ENCODE measurements at places on chromosomes 16 and 17.

DNA sequence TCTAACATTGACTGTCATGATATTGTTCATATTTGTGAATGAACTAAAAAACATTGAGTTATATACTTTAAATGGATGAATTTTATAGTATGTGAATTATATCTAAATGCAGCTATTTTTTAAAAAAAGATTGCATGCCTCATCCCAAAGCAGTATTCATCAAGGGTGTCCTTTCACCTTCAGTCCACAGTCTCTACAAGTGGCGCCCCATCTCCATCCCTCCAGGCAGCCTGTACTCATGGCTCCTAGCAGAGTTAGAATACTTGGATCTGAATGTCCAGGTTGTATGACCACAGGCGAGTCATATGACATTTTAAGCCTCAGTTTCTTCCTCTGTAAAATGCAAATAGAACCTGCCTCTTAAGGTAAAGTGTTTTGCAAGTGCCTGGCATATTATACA is 69.8 kb downstream of the TMEM100 start:
- no peak for DNase-seq

DNA sequence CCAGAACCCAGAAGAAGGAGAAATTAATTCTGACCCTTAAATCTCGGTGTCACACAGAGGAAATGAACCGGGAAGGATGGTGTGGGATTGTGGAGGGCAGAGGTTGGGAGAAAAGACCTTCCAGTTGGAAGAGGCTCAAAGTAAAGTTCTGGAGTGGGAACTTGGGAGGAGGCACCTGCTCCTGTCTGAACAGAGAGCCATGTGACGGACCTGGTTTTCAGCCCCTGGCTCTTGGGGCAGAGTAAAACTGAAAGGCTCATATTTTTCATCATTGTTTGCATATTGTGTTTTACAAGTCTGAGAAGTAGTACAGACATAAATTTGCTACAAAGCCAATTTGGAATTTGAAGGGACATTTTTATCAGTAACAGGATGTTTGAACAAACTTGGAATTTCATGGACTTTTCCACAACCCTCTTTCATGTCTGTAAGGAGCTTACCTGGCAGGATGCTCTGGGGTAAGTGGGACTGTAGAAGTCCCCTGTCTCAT is 24.4 kb upstream of the SEC14L1 start:
- no peak for DNase-seq

DNA sequence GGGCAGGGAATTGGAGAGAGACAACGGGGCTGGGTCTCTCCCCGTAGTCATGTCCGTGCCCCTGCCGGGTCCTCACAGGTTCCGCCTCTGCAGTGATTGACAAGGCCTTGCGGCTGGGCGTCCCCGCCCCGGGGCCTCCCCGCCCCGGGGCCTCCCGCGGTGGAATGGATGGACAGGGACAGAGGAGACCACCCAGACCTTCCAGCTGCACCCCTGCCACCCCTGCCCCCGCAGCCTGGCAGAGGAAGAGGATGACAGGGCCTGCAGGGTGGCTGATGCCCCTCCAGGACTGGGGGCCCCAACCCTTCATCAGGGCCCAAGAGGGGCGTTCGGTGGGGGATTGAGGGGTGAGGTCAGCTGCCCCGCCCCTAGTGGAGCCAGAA is 216.4 kb upstream of the CIBAR2 start:
- no peak for DNase-seq

DNA sequence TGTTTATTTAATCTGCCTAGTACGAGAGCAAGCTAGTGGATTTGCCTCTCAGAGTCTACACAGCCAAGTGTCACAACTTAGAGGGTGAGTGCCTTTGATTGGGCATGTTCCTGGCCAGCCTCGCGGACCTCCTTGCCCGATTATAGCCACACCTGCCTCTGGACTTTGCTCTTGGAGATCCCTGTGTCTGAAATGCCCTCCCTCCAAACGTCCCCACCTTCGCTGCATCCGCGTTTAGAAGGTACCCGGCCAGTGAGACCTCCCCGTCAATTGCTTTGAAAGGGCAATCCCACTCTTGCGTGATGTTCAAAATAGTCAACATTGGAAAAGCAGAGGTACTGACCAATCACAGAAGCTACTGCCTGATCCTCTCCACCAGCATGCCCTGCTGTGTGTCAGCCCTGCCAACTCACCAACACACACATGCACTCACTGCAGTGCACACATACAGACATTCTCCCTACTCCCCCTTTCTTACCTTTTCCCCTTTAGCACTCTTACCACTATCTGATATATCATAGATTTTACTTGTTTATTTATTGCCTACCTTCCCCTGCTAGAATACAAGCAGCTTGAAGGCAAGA is 6.5 kb upstream of the SDK2 start:
- no peak for DNase-seq

DNA sequence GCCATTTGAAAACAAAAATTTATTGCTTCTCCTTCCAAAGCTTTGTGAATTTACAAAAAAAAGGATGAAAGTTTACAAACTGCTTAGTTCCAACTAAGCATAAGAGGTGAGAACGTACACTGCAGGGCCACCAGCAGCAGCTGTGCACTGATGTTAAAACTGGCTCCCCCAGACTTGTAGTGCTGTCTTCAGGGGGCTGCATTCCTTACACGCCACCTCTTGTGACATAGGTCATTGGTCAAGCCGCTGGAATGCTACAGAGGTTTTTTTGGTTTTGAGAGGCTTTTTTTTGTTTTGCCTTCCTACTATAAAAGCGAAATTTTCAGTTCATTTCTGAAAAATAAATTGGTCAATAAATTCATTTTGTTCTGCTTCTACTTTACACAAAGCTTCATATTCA is 6.9 kb downstream of the IFT20 start:
- no peak for DNase-seq

- no peak for DNase-seq
Measured at GRCh38 chr16:11393366-11393765, 48.1 kb downstream of the RMI2 start.
